ENCODE measurements at places on chromosomes 6 and 20.

- no peak for DNase-seq
Observed at GRCh38 chr6:157961153-157961831, 20.4 kb upstream of the SYNJ2 start.

DNA sequence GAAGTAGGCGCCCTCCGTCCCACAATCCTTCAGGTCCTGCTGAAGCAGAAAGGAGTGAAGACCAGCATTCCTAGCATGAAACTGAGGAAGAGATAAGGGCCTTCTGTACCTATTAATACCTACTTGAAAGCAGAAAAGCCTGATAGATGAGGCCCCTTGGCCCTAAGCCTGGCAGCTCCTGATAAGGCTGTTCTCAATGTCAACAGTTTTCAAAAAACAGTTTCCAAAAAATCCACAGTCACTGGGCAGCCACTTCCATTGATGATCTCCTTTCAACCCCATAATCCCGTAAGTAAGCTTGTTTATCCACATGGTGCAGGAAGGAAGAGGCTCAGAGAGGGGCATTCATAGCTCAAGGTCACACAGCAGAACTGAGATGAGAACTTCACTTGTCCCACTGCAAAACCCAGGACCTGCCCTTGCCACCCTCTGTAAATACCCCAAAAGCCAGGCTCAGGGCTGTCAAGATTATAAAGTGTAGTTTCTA is 2.8 kb upstream of the E2F1 start:
- no peak for DNase-seq

GRCh38 chr6:21918041-21918440 is 324.5 kb downstream of the SOX4 start:
- DNase-seq: no peak

DNA sequence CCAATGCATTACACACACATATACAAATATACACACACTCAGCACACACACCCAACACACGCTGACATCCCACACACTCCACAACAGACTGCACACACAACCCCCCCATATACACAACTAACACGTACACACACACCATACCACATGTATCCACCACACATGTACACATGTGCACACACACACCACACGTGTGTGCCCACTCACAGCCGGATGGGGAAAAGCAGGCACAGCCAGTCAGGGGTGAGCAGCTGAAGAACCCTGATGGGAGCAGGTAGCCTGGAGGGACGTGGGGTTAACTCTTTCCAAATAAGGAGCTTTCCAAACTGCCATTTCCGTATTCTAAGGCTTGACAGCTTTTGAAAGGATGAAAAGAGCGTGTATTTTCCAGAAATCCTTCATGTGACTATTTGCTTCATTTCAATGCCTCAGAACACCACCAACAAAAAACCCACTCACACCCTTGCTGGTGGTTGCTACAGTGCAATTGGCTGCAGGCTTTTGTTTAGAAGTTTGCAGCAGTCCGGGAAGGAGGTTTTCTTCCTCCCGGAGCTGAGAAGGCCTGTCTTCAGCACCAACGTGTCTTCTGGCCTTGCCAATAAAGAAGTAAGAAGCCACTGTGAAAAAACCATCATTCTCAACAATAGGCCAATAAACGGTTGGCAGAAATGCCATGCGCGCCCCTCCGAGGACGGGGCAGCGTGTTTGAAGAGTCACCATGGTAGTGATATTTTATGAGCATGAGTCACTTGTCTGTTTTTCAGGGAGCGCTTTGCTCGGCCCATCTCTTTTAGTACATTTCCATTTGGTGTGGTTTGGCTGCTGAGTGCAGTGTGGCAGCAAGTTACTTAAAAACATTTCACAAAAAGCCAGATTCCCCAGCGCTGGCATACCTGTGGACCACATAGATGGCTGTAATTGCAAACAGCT is 131.3 kb upstream of the GMDS start:
- peak; percentile 27 for DNase-seq

DNA sequence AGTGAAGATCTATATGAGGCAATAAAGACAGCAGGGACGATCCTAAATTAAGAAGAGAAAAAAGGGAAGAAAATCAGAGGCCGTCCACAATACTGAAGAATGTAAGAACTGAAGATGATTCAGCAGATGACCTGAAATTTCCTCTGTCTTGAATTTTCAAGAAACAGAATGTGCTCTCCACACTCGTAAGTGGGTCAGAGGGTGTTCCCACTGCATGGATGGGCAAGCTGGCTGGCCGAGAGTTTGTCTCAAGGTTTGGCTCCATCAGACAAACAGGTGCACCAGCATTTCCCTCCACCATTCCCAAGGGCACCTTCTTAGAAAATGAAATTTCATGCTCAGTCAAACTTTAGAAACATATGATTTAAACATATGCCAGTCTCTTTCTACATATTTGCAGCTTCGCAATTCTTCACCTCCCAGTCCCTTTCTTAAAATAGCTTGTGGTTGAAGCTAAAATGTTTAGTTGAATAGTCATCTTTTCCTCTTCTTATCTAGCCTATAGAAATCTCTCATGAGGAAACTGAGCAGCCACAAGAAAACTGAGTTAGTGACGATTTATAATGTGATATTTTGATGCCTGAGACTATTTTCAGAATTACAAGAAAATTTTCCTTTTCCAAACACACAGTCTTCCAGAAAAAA is 576.4 kb downstream of the PRKN start:
- no peak for DNase-seq
